H1 (cell line): ENCODE measurements at places on chromosomes 12 and 14.

GRCh38 chr12:45794422-45794821 is 64.9 kb downstream of the ARID2 start:
- DNase-seq: no peak

DNA sequence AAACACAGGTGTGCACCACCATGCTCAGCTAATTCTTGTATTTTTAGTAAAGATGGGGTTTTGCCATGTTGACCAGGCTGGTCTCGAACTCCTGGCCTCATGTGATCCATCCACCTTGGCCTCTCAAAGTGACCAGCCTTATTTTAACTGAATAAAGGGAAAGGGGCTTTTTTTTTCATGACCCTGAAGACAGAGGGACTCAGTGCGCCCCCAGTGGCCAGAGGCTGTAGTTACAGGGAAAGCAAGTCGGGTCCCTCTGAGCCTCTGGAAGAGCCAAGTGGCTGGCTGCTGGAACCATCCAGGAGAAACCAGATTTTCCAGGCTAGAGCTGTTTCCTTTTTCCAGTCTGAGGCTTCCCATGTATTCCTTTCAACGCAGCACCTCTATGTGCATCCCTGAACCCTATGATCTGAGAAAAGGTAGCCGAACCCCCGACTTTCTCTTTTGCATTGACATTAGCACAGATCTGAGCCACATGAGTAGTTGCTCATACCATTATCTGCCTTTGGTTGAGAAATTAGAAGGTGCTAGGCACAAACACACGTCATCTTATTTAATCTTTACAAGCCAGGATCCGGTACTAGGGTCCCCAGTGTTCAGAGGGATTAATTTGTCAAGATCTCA is 342.7 kb downstream of the CACNA1C start:
- DNase-seq: peak; percentile 41

- no peak for DNase-seq
Observed at GRCh38 chr12:40793471-40793870, 101.2 kb downstream of the CNTN1 start.

- no peak for DNase-seq
Observed at GRCh38 chr14:76126076-76126475, 25.6 kb upstream of the GPATCH2L start.

DNA sequence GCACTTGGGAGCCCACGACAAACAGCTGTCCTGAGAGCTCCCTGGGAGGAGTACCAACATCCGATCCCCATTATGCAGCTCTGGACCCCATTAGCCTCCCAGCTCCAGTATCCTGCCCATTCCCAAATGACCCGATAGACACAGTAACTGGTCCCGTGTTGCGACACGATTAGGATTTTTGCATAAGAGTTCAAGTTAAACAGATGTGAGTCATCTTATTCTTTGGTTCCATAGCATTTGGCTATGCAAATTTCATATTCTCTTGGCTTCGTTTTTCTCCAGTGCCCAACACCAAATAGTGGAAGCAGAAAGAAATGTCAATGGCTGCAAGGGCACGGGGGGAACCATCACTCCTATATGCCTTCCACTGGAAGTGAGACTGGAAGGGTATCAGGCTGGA is 43.0 kb upstream of the LRRC10 start:
- no peak for DNase-seq

GRCh38 chr12:81958406-81958805 is 199.3 kb upstream of the PPFIA2 start:
- DNase-seq: no peak

GRCh38 chr12:31035226-31035625 is 38.4 kb upstream of the DDX11 start:
- no peak for DNase-seq

DNA sequence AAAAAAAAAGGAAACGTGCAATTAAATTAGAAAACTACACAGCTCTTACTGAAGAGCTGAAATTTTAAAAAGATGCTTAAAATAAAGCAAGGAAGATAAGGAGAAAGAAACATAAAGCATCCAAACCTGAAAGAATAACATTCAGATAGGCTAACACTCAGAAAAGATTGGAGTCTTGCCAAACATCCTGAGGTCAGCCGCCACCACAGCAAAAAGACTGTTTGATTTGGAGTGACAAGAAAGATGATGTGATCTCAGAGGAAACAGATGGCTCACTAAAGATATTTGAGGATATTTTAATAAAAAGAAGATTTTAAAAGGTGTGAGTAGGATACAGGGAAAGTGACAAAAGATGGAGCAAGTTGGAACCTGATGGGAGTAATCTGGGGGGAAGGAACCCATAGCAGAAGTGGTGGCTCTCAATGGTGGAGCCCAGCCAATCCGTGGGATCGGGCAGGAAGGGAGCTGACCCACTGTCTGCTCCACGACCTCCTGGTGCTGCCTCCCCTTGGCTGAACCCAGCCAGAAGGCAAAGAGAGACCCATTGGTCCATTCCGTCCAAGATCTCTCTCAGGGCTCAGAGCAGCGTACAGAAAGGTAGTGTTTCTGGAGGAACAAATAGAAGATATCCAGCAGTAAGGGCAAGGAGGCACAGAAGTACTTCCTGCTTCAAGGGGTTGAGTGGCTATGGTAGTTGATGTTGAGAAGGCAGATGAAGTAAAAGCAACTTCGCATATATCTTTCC is 469.6 kb downstream of the RGS6 start:
- DNase-seq: no peak

DNA sequence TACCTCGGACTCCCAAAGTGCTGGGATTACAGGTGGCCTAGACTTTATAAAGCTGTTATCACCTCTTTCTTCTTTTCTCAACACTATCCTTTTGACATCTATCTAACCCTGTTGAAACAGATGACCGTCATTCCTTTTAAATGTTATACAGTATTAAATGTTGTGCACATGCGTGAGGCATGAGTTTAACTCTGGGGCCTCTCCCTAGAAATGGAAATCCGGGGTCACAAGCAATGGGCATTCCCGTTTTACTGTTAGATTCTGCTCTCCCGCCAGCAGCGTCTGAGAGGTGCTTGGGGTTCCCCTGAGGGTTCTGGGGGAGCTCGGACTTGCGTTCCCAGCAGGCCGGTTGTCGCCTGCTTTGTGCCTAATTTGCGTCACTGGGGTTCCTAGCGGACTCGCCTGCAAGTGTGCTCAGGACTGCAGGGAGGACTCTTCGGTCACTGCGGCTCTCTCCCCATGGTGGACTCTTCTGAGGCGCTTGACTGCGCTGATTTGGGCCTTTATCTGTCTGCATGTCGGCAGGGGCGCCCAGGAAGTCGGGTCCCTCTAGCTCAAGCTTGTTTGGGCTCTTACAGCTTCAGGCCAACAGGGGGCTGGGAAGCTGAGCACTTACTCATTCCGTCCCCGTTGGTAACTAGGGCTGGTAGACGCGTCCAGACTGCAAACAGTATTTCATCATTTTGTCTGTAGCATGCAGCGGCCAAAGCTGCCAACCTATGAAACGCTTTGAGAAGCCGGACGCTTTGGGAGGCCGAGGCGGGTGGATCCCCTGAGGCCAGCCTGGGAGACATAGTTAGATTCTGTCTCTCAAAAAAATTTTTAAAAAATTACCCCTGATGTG is 1.2 kb upstream of the RAN start:
- peak; percentile 72 for DNase-seq

DNA sequence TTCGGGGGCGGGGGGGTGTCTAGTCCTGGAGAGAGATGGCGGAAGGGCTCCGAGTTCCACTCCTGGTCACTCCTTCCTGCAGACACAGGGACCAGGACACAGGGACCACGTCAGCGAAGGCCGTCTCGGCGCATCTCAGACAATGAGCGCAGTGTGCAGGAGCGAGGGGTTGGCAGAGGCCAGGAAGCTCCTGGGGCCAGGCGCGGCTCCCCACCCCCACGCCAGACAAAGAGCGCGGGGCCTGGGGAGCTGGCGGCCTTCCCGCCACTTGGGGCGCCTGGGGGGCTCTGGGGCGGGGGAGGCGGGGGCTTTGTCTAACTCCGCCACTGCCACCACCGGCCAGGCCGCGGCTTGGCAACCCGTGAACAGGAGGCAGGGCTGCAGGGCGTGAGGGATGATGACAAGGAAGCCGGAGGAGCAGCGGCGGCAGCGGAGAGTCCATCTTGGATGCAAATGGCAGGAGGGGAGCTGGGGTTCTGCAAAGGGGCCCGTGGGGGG is 2.2 kb downstream of the CDK2AP1 start:
- DNase-seq: peak; percentile 81

- no peak for DNase-seq
Observed at GRCh38 chr14:61573321-61573720, 122.0 kb upstream of the HIF1A start.

DNA sequence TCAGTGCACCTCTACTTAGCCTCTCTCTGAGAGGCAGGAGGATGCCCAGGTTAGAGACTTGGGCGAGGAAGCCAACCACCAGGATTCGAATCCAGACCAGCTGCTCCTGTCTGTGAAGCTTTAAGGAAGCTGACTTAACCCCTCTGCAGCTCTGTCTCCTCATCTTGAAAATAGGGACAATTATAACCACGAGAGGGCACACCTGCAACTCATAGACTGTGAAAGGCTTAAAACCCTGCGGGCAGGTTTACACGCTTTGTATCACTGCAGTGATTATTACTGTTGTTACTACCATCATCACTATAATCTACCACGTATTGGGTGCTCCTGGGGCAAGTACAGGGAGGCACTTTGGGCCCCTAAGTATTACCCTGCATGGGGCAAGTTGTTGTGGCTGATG is 379.8 kb downstream of the VRK1 start:
- DNase-seq: no peak

DNA sequence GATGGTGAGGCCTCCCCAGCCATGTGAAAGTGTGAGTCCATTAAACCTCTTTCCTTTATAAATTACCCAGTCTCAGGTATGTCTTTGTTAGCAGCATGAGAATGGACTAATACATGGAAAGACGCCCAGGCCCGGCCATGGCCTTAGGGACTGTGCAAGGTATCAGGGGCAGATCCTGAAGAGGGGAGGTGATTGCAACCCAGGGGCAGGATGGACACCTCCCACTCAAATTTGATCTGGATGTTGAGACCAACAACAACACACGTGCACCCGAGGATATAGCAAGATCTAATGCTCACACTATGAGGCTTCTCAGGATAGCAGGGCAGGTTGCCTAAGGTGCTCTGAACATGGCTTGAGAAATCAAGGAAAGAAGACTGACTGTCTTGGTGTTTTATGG is 13.5 kb upstream of the SERPINA4 start:
- no peak for DNase-seq

DNA sequence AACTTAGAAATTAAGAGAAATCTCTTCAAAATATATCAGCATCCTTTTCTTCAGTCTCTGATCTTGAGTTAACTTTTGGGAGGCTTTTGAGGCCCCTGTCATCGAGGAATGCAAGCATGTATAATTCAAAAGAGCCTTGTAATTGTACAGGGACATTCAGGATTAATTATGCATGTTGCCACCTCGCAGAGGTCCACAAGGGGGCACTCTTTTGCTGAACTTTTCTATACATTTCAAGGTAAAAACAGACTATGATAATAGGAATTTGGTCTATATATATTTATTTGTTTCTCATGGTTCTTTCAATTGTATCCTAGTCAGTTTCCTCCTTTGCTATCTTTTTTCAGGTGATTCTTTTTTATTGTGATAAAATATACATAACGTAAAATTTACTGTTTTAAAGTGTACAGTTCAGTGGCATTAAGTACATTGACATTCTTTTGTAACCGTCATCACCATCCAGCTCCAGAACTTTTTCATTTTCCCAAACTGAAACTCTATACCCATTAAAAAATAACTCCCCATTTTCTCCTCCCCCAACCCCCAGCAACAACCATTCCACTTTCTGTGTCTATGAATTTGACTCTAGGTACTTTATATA is 47.0 kb upstream of the SLC2A13 start:
- peak; percentile 66 for DNase-seq

DNA sequence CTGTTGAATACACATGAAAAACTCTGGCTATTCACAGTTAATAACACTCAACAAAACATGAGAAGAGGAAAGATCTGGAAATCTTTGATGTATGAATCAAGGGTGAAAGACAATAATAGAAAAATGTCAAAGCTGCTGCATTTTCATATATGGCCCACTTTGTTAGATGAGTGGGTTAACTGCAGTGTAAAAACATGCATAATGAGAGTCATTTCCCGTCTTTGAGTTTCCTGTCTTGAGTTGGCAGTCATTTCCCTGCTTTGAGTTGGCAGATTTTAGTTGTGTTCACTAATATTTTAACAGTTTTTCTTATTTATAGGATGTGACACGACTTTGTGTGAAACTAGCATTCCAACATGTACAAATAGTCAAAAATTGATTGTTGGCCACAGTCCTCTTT is 87.9 kb upstream of the PTPRQ start:
- DNase-seq: no peak

DNA sequence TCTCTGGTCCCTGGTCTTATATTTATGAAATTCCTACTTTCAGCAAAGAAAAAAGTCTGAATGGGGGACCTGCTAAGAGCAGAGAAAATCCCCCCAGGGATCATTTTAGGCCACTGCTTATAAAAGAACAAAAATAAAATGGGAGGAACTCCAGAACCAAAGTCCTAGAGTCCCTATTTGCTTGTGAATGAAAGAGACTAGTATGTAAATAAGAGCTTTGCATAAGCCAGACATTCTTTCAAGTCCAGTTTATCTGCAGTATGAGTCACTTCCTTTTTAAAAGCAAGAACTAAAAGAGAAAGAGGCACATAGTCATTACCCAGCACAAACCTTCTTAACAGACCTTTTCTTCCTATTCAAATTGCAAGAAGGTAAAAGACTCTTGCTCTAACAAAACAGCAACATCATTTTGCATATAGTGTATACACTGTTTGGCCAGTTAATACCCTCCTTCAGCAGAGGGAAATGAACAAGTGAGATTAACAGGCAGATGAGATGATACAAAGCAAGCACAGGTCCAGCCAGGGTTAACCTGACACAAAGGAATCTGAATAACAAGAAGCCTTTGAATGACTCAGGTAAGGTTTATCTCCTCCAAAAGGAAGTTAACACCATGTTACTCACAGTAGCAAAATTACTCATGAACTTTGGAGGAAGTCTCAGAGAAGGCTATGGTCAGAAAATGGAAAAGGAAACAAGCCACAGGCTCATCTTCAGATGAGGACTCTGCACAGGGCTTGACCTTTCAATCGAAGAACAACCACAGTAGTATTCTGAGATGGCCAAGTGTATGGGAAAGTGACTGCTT is 87.3 kb downstream of the PHLDA1 start:
- peak; percentile 38 for DNase-seq

- no peak for DNase-seq
Observed at GRCh38 chr14:70754991-70755390, 54.3 kb downstream of the MAP3K9 start.

DNA sequence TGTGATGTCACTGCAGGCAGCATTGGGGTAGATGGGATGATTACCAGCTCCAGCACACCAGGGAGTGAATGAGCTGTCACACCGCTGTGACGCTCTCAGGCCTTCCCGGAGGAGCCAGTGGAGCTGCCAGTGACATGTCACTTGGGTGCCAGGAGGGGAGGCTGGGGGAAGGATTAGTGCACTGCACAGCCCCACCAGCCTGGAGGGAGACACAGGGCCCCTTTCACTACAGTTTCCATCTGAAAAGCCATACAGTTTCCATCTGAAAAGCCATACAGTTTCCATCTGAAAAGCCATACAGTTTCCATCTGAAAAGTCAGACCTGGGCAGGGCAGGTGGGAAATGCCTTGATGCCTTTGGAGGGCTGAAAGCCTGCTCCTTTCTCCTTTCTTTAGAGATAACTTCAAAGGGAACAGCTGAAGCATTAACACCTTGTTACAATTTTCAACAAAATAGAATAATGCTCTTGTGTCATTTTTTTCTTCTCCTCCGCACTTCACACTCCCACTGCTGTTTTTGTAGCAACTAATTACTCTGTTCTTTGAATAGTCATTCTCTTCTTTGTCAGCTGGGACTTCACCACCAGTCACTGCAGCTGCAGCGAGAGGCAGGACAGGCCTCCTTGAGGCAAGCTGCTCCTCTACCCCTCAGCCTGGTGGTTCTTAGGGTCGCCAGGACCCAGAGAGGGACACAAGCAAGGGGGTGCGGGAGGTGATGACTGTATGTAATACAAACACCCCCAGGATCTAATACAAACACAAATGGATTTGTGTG is 256.9 kb upstream of the RGS6 start:
- peak; percentile 76 for DNase-seq
